ENCODE measurements at places on chromosomes 2 and 18.

GRCh38 chr18:79733986-79734770 lies 54.6 kb downstream of the CTDP1 start:
- no peak for DNase-seq

GRCh38 chr2:153354377-153354776 lies 124.2 kb downstream of the RPRM start:
- no peak for DNase-seq

DNA sequence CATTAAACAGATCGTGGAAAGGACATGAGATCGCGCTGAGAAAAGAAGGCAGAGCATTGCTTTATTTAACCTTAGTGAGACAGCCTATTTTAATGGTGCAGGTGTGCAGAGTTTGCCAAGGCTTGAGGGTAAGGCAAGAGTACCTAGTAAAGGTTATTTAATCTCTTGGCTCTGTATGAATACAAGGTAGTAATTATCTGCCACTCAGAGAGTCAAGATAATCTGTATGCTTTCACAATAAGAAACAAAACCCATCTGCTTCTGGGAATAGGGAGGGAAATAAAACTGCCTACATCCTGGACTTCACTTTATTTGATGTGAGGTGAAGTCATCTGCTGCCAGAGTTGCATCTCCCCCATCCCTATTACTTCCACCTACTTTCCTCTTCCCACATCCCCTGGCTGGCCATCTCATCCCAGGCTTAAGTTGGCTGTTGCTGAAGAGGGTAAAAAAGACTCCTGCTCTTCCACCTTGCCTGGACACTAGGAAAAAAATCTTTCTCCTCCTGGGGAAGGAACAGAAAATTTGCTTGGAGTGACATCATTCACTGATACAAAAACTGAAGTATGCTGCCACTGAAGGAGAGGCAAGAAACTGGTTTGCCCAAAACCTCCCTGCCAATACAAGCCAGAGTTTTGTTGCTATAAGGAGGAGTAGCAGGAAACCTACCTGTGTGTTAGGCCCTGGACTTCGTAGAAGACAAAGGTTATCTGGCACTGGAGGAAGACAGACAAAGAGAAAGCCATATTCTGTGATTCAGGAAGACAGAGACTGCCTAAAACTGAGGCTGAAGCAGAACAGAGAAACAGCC lies 35.8 kb upstream of the ARHGAP25 start:
- DNase-seq, result no peak

DNA sequence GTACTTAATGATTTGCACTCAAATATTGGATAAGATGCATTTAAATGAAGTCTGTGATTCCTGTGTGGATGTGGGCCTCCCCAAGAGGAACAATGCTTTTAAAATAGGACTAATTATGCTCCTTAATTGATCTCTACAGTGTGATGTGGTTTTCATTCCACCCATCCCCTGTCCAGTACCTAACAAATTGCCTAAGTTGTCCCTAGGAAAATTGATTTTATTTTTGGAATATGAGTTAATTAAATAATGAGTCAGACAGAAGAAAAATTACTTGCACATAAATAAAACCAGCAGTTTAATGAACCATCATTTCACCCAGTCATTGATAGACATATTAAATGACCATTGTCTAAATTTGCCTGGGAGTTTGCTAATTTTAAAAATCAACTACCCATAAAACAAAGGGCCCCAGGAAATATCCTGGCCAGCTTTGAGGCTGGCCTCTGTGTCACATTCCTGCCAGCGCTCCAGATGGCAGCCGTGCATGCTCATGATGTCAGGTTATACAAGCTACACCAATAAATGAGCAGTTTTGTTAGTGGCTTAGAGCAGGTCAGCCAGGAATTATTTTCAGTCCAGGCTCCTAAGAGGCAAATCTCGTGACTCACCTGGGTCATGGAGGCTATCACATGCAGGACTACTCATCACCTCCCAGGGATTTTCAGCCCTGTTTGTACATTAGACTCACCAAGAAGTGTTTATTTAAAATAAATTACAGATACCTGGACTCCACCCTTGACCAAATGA lies 31.9 kb downstream of the ABHD3 start:
- no peak for DNase-seq

DNA sequence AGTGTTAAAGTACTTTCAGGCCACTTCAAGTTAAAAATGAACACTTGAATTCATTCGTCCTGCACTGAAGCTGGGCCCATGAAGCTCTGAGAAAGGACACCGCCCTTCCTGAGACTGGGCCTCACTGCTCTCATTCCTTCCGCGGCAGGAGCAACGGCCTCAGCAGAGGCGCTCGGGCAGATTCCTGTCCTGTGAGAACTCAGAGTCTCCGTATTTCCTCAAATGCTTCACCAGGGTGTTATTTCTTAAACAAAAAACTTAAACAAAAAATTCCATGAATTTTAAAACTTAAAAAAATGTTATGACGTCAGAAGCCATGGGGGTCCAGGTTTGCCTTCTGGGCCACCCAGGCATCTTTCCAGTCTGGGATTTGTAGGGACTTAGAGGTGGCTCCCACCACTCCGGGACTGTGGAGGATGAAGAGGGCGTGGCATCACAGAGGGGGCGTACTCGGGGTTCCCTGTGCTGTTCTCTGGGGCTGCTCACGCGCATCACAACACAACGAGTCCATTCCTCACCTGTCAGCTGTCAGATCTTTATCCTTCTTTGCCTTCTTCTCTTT lies 115.9 kb upstream of the ASB18 start:
- DNase-seq, result no peak

- DNase-seq, result no peak
These were observed 406.2 kb downstream of the MBD2 start for GRCh38 chr18:53817976-53818950.

- DNase-seq, result no peak
These were observed 23.9 kb upstream of the CCDC68 start for GRCh38 chr18:54983041-54983686.

- DNase-seq, result no peak
These were observed 267.3 kb downstream of the ANAPC1 start for GRCh38 chr2:111616651-111617218.

- DNase-seq, result no peak
These were observed 31.5 kb downstream of the DOCK10 start for GRCh38 chr2:225010804-225011203.

DNA sequence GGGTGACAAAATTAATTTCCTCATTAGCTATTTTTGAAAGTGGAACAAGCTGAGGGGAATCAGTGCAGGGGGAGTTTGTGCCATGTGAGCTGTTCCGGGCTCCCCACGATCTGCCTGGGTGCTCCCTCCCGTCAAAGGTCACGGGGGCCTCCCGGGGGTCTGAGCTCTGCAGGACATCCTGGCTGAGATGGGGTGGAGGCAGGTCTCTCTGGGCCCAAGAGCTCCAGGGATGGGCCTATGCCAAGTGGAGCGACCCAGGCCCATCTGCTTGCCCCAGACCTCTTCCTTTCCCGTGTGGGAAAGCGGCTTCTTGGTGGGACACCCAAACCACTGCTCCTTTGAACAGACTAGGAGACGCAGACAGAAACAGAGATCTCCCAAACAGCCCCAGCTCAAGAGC lies 143.3 kb upstream of the ID2 start:
- peak; percentile 51 for DNase-seq

DNA sequence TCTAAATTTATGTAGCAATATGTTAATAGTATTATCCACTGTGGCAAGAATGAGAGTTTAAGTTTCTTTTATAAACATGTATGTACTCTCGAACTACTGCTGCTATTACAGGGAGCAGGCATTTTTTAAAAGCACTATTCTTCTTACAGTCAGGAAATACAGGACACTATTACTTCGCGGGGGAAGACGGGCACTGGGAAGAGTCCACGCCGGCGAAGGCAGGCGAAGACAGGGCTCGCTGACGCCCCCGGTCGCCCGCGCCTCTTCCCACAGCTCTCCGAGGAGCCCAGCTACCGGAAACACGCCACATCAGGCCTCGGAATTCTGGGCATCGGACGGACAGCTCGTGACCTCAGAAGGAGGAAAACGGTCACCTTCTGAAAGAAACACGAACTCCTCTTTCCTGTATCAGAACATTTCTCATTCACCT lies 90.2 kb downstream of the FAM161A start:
- peak; percentile 87 for DNase-seq

- no peak for DNase-seq
These were observed 443.5 kb downstream of the XIRP2 start for GRCh38 chr2:167331636-167332232.

DNA sequence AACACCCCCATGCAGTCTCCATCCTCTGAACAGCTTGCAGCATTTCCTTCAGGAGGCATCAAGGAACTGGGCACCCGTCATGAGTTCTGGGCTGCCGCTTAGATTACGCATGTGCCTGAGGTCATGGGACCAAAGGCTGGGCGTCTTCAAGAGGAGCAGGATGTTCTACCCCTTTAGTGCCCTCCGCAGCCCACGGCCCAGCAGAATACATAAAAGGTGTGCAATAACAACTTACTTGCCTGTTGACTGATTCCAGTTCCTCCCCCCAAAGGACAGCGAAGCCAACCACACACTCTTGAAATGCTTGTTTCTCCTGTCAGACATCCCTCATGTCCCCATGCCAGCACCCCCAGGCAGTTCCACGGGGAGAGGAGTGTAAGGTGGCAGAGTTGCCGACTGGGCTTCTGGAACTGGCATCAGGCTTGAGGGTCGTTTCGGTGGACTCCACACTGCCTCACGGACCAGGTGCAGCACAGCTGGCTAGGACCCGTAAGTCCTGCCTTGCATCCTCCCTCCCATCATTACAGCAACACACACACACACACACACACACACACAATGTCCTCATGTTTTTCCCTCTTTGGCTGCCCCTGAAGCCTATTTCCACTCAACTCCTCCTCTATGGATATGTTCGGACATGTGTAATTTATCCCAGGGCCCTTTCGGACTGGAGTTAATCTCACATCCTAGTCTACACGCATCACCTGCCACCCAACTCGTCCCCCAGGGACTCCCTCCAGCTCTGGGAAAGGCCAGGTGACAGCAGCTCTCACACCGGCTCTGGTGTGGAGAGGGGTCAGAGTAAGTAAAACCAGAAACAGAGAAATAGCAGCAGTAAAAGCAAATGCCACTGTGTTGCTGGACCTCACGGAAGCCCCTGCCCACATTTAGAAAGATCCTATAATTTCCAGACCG lies 200.7 kb downstream of the BCL11A start:
- DNase-seq, result no peak

GRCh38 chr2:160269365-160269764 lies 69.3 kb upstream of the ITGB6 start:
- DNase-seq, result no peak

DNA sequence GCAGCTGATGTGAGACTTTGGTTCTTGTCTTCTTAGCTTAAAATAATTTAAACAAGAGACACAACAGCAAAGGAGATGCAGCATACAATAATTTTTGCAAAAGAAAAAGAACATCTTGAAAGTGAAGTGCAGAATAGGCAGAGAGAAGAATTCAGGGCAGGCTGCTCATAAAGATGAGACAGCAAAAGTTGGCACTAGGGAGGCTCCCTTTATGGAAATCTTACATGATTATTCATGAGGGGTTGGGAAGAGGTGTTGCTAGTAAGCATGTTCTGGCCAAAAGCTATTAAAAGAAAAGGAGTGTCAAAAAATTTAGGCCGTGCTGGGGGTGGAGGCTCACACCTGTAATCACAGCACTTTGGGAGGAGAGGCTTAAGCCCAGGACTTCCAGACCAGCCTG lies 4.2 kb upstream of the ALPP start:
- no peak for DNase-seq

DNA sequence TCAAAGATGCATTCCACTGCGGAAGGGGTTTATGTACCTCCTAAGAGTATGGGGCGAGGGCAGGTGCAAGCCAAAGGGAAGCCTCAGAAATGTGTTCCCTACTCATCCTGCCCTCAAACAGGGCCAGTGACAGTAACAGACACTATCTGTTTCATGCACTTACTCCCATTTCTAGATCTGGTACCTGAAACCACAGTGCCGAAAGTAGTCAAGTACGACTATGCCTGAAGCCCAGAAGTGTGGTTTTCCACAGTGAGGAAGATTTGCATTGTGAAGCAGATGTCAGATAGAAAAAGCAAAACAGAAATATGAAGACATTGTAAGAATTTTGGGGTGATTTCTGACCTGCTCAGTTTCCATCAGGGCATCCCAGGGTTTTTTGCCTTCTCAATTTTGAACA lies 748.7 kb downstream of the RNF144A start:
- DNase-seq, result no peak

DNA sequence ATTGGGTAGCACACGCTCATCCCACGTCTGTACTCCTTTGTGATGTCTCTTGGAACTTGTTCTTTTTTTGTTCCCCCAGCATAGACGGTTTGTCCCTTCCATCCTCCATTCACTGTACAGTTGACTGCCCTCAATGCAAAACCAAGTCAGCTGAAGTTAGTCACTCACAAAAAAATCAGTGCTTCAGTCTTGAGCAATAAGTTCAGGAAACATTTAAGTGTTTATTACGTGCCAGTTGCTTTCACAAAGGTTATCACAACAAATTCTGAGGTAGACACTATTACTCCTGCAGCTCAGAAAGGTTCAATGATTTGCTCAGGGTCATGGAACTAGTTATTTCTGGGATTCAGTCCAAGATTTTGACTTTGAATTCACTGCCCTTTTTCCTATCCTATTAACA lies 102.2 kb downstream of the PDE1A start:
- no peak for DNase-seq

DNA sequence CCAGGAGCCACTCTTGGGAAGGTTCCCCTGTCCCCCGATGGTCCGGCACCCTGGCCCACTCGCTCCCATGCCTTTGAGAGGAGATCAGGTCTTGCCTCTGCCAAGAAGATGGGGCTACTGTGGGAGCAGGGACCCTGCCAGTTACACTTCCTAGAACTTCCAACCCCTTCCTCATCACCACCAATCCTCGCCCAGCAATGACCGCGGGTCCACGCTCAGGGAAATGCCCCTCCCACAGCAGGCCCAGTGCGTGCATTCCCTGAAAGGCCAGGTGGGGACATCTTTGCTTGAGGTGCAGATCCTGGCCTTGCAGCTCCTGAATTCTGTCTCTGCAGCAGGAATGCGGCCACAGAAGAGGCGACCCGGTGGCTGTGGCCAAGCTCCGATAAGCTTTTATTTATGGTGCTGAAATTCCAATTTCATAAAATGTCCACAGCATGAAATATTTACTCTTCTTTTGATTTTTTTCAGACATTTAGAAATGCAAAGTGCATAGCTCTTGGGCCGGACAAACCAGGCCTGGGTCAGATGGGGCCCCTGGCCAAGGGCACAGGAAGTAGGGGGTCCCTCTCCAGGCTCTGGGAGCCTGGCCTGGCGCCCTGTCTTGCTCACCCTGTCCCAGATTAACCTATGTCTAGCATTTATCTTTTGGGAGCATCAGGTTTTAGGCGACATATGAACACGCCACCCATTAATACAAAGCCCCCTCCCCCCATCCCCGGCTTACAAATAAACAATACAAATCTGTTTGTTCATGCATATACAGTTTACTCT lies 29.8 kb downstream of the PXDN start:
- no peak for DNase-seq
